SK-N-DZ (cell line): ENCODE measurements at places on chromosomes 5 and 9.

- no peak for DNase-seq
Measured at GRCh38 chr9:112863214-112863613, 27.5 kb downstream of the SLC46A2 start.

DNA sequence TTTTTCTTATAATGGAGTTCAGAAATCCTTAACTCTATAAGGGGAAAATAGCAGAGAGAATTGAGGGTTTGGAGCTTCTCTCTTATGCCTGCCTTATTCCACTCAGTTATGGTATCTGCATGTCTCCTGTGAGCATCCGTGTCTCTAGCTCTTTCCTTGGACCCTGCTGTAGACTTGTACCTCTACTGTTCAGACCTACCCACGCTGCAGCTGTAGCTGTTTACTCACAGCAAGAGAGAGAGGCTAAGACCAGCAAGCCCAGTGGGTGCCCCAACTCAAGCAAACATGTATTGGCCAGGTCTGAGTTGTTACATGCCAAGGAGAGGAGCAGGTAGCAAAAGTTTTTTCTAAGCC is 7.1 kb upstream of the PCSK1 start:
- DNase-seq = no peak

DNA sequence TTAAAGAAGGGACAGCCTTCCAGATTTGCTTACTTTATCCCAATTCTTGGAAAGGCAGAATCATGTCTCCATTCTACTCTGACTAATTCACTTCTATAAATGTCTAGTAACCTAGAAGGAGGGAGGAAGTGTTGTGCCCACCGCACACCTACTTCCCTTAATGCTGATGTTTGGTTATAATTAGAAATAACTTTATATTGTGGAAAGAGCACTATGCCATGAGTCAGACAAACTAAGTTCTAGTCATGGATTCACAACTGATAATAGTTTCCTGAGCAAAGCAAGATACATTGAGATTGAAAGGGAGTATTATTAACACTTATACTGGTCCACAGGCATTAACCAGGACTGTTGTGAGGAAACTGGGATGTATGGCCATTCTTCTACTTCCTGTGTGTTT is 345.9 kb upstream of the RPS23 start:
- DNase-seq = no peak

- no peak for DNase-seq
Measured at GRCh38 chr5:4639946-4640345, 500.2 kb upstream of the ADAMTS16 start.

GRCh38 chr9:127422787-127423186 is 1.4 kb upstream of the ZNF79 start:
- no peak for DNase-seq

DNA sequence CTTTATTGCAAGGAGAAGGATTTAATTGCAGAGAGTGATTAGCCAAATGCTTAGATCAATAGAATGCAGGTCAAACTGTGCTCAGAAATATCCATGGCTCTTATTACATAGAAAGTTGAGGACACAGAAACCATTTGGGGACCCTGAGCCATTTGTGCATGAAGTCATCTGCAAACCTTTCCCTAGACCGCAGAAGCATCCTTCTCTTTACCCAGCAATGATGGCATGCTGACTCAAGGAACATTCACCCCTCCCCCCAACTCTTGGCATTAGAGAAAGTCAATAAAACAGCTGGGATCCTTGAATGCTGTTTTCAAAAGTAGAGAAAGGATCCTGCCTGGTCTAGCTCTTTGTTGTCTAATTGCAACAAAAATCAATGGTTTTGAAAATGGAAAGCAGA is 73.5 kb downstream of the PPP2R2B start:
- DNase-seq = no peak

DNA sequence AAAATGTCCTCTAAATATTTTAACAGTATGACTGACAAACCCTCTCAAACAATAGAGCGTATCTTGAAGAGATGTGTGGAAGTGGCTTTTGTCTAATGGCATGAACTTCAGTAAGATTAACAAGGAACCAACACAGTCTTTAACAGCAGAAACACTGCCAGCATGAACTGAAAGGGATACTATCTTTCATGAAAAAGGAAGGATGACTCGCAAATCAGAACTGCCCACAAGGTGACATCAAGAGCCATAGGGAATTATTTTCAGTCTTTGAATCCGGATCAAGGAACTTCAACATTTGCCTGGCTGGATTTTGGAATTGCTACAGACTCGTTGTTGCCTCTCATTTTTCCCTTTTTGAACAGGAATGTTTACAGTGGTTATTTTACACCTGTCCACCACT is 5.1 kb upstream of the HEXB start:
- DNase-seq = no peak

DNA sequence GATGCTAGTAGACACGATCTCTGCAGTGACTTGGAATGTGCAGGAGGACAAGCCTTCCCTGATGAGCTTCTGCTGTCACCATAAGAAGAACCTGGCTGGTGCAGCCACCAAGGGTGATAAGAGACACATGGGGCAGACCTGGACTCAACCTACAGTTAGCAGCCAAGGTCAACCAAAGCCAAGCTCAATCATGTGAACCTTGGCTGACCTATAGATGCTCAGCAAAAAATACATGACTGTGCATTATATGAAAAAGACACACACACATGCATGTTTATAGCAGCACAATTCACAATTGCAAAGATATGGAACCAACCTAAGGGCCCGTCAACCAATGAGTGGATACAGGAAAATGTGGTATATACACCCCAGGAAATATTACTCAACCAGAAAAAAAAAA is 86.9 kb downstream of the TARS1 start:
- DNase-seq = no peak

- no peak for DNase-seq
Measured at GRCh38 chr9:106479679-106480078, 383.3 kb upstream of the ZNF462 start.

DNA sequence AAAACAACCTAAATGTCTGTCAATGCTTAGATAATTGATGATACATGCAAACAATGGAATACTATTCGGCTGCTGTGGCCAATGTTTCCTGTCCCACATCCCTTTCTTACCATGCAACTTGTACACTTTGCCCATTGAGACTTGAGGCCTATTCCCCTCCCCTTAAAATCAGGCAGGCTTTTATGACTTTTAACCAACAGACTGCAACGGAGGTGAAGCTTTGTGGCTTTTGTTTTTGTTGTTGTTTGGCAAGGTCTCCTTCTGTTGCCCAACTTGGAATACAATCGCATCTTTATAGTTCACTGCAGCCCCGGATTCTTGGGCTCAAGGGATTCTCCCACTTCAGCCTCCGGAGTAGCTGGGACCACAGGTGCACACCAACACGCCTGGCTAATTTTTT is 5.8 kb upstream of the SLC26A2 start:
- DNase-seq = no peak

DNA sequence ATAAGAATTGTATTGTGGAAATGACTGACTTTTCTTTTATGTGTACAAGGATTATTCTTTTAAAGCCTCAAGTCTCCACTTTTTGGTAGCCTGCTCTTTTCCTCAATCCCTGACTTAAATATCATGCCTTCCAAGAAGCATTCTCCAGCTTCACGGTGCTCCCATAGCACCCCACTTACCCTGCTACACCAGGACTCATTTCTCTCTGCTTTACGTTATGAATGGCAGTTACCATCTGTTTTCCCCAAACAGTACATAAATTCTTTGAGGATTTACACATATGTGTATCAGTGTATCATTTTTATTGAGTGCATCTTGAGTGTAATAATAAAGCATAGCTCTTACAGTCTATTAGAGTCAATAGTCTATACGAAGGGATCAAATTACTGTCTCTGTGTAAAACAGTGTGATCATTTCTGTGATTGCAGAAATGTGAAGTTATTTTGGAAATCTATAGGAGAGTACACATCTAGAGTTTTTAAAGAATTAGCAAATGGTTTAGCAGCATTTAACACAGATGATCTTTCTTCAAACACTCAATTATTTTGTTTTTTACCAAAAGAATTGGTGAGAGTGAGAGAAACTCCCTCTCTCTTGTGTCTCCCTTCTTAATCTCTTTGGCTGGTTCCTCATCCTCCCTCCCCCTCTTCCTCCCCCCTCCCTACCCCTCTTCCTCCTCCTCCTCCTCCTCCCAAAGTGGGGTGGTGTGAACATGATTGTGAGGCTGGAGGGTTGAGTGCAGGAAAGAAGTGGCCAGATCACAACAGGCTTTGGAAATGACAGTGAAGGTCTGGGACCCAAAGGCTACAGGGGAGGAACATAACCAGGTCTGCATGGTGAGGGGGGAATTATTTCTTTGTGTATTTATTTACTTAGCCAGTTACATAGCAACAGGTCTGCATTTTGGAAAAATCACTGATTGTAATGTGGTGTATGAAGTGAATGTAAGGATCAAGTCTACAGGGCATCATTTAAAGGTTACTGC is 27.6 kb upstream of the ECM2 start:
- DNase-seq = no peak

DNA sequence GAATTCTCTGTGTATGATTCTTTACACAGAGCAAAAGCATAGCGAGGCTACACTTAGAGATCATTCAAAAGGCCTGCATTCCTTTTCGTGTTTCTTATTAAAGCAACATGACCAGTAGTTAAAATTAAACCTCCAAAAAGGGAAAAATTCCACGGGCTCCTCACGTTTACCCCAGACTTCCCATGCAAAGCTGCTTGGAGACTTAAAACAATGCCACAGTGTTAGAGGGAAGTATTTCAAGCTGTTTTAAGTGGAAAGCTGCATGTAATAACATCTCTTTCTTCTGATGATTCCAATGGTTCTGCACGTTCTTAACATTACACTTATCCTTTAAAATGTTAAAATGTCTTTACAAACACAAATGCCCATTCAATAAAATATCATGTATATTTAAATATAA is 405.2 kb downstream of the SEMA5A start:
- DNase-seq = no peak

- DNase-seq = peak; percentile 14
Measured at GRCh38 chr5:99141534-99142128, 212.8 kb upstream of the CHD1 start.

DNA sequence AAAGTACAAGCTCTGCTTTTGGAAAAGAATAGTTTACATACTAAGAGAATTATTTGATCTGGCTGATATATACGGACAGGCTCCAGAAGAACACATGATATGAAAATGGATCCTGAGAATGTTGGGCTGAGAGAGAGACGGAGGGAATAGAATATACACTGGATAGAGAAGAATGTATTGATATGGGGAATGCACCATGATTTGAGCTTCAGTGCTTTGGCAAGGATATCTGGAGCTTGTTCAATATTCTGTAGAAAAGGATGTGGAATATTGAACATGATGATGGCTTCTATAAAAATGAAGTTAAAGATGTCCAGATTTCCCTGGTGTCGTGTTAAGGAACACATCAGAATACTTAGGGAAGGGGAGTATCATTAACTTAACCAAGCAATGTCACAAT is 280.5 kb upstream of the VLDLR start:
- no peak for DNase-seq

DNA sequence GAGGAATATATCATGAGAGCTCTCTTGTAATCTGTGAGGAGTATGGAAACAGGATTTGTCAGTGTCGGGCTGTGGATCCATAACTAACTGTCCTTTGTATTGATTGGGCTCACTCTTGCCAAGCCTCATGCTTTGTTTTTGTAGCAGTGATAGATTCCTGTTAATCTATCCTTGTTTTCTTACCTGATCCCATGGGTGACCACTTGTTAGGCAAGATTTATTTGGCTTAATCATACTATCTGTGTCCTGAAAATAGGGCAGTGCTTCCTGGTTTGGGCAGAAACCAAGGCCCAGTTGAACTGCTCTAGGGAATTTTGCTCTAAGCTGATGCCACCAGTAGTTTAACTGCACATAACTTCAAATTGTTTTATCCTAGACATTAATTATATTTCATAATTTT is 6.1 kb downstream of the NDFIP1 start:
- no peak for DNase-seq

DNA sequence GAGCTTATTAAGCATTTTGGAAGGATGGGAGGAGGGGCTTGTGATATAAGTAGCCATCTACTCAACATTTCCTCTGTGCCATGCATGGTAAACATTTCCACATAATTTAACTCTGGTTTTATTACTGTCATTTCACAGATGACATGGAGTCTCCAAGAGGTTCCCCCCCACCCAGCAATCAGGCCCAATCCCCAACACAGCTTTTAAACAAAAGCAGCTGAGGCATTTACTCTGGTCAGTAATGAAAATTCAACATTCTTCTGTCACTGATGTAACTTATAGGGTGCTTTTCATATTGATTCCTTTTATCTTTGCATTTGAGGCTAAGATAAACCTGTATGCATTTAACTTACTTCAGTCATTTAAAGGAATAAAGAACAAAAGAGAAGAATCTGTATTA is 128.1 kb downstream of the COL23A1 start:
- DNase-seq = no peak

DNA sequence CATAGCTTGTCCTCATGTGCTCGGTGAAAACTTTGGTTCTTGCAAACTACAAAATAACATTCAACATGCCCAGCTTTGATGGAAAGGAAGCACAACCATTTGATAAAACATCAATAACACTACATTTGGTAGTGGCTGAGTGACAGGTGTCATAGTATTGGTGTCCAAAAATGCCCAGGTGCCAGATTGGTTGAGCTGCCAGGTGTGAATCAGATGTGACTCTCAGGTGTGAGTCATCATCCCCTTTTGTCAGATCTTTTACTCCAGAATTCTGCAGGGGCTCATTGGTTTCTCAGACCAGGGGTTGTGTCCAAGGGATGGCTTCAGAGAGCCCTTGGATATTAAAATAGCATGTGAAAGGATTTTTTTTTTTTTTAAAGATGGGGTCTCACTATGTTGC is 22.5 kb upstream of the POMT1 start:
- DNase-seq = no peak

GRCh38 chr5:61386045-61386800 is 54.2 kb downstream of the ZSWIM6 start:
- DNase-seq = no peak

DNA sequence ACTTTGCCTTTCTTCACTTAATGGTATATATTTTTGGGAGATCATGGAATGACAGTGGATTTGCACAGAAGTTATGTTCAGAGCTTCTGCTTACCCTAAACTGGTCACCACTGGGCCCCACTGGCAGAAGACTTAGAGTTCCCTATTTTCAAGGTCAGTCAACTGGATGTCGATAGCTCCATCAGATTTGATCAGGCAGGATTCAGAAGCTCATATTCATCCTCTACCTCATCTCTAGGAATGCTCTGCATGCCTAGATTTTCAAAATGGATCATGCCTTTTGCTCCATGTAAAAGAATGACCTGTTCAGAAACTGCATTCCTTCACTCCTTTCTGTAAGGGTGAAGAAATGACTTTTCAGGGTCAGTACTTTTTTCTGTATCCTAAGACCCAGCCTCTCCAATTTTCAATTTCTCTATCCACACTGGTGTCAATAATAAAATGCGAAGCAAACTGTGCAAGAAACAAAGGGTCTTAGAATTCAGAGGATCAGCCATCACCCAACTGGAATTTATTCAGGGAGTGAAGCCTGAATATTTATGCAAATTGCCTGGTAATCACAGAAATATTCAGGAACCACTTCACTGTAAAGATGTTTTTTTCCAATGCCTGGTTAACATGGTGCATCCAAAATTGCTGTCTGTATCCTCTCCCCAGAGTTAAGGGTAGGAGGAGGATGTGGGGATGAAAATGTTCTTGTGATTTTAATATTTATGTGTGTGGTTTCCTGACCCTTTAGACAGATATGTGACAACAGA is 125.4 kb downstream of the DOCK2 start:
- no peak for DNase-seq

GRCh38 chr5:127562252-127562651 is 44.8 kb downstream of the PRRC1 start:
- peak; percentile 17 for DNase-seq
